ENCODE measurements at places on chromosomes 6 and 20.

DNA sequence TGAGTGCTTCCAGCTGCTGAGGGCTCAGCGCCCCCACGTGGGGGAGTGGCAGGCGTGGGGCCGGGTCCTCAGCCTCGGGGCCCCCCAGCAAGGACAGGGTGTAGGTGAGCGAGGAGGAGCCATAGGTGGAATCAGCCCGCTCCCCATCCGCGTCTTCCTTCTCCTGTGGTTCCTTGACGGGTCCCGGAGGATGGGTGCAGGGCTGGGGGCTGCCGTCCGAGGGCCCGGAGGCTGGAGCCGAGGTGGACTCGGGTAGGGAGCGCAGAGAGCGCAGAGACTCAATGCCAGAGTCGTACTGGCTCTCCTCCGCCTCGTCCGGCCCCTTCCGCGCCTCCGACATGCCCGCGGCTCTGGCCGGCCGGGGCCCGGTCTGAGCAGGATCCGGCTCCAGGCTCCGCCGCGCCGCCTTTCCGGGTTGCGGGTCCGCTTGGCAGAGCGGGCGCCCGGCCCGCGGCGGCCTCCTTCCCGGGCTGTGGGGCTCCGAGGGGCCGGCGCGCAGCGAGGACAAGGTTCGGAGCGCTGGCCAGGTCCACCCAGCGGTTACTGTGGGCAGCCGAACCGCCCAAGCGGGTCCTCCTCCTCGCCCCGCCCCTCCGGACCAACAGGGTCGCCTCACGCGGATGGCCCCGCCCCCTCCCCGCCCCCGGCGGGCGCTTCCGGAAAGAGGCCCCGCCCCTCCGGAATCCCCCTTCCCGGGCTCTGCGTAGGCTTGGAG, at the start of gene NFKBIE:
Gene NFKBIE (minus strand): TSS at position 545 of the 715 bp plus-strand sequence. CDS start 205 bp downstream, at position 340.
- DNase-seq = peak; percentile 52

- no peak for DNase-seq
Observed at GRCh38 chr20:25007491-25008305, 15.1 kb upstream of the APMAP start.

DNA sequence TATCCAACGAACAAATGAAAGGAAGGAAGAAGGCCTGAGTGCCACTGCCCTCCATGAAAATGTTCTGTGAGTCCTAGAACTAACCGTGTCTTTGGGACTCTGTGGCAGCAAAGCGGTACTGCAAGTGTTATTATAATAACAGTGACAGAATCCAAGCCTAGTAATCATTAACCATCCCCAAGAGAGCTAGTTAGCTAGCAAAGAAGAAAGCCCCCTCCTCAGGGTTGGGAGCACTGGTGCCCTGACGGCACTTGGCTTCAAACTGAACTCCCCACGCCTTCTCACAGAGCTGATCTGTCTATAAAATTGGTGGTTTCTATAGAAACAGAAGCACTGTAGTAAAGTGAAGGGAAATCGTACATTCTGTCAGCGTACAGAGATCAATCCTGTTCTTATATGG, 239.8 kb downstream of the PTPRT start:
- no peak for DNase-seq

DNA sequence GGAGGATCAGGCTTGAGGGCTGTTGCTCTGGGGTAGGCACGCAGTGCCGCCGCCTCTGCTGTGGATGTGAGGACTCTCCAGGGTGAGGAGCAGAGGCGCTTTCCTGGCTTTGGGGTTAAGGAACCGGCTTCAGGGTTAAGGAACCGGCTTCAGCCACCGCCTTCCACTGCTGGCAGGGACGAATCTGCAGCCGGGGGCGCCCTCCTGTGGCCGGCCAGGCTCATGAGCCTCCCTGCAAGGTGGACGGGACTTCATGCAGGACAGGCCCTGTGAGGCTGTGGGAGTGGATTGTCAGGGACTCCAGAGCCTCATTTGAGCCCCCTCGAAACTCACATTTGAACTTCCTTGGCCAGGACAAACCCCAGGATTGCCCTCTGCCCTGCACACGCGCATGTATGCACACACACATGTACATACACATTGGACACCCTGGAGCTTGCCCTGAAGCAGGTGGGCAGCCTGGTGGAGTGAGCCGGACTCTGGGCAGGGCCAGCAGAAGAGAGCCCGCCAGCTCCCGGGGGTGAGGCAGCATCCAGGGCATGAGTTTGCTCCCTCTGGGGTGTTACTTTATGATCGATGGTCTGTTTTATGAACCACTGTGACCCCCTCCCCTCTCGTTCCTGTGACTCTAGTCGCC, 146.9 kb downstream of the PHACTR3 start:
- DNase-seq = no peak
